ENCODE measurements at places on chromosomes 3 and 15.

DNA sequence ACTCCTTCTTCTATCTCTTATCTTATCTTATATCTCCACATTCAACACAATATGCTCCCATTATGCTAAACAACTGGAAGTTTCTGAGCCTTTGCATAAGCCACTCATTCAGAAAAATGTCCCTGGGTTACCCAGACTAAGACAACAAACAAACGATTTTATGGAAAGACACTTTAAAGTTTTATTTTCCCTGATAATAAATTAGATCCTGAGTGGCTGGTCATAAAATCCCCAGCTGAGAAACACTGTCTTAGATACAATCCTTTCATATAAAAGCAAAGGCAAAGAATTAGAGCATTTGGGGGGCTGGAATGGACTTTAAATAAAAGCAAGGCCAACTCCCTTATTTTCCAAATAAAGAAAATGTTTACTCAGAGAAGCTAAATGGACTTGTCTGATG lies 322.3 kb downstream of the GBE1 start:
- DNase-seq, result no peak

DNA sequence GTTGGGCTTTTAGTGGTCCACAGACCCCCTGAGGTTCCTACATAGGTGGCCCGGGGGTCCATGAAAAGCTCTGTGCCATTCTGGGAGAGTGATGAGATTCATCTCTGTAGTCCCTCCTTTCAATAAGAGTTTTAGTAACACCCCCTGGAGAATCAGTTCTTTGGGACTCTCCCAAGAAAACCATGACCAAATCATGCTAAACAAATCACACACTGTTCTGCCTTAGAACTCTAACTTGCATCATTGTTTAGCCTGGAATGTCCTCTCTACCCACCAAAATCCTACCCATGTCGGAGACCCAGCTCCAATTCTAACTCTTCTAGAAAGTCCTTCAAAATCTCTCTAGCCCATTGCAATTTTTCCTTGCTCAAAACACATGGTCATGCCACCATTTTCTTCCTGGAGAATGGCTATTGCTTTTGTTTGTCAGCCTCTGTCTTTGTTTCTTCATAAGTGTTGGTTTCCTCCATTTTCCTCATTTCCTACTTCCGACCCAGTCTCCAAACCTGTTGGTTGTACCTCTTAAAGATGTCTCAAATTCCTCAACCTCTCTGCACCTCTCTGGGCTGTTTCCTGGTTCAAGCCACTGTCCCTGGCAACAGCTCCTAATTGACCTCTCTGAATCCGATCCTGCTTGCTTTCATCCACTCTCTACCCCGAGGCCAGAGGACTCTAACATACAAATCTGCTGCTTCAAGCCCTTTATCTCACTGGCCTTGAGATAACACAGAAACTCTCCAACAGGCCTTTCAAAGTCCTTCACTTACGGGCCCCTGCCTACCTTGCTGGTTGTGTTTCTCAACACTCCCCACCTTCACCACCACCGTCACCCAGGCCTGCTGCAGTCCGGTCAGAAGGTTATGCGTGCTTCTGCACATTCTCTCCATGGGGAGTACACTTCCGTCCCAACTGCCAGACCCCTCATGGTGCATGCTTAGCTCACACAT lies 23.7 kb downstream of the CYP19A1 start:
- no peak for DNase-seq

- DNase-seq, result no peak
Observed at GRCh38 chr3:142394921-142395622, 52.8 kb downstream of the XRN1 start.

GRCh38 chr3:149180057-149180573 lies 41.5 kb downstream of the CP start:
- peak; percentile 70 for DNase-seq

DNA sequence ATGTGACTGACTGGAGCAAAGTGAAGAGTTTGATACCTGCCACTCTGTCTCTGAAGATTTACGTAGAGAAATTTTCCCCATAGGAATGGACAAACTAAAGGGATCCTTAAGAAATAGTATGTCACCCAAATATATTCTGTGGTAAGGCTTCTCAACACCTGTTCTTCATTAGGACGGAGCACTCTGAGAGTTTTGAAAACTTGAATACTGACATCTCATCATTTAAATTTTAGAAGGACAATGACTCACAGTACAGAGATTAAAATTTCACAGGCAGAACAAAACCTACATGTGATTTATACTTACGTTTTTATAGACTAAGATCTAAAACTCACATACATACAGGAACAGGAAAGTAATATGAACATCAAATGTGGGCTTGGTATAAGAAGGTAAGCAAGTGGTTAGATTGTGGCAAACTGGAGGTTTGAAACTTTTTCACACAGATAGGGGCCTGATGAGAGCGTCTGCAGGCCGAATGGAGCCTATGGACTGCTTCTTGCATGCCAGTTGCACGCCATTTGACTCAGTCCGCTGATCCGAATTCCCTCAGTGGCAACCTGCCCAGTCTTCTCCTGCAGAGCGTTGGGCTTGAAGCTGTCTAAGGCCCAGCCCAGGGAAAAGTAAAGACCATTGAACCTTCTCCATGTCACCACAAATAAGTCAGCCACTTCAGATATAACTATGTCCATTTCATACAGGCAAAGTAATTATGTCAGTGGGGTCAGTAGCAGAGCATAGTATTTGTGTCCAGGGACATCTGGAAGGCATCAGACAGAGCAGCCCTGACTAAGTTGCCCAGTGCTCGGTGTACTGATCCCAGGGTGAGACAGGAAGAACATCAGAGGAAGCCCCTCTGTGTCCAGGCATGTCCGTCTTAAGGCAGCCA lies 45.7 kb downstream of the ZBTB38 start:
- peak; percentile 71 for DNase-seq

- peak; percentile 43 for DNase-seq
Observed at GRCh38 chr15:75452865-75453702, 1.6 kb upstream of the SIN3A start.

- no peak for DNase-seq
Observed at GRCh38 chr3:157056035-157056434, 103.9 kb downstream of the CCNL1 start.

GRCh38 chr3:120062474-120062873 lies 31.8 kb downstream of the GSK3B start:
- peak; percentile 20 for DNase-seq

DNA sequence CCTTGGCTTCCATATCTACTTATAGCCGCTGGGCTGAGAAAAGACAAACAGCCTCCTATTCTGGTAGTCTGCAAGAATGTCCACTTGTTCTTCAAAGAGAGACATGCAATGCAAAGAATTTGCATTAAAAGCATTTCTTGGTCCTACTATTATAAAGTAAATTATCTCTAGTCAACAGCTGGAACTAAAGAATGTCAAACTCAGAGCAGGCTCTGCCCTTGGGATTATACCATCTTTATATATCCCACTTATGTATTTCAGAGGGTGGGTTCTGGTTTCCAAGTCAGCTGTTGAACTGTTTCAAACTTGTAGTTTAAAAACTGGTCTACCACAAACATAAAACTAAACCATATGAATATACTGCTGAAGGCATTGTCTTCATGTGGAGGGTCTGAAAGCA lies 7.0 kb upstream of the ACTC1 start:
- DNase-seq, result no peak

GRCh38 chr15:96052572-96053030 lies 277.9 kb upstream of the NR2F2 start:
- DNase-seq, result no peak

DNA sequence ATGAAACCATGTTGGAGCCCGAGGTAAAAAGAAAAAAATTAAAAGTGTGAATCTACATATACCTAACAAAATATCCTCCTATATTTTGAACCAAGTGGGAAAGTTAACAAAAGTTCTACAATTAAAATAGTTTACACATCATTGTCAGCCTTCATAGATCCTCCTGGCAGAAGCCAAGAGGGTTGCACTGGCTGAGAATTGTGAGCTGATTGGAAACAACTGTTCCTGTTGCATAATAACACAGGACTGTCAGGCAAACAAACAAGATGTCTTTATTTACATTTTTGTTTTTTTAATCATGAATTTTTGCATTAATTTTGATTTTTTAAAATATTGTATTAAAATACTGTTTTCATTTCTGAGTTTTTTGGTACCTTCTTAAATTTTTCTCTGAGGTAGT lies 215.2 kb upstream of the MME start:
- no peak for DNase-seq

DNA sequence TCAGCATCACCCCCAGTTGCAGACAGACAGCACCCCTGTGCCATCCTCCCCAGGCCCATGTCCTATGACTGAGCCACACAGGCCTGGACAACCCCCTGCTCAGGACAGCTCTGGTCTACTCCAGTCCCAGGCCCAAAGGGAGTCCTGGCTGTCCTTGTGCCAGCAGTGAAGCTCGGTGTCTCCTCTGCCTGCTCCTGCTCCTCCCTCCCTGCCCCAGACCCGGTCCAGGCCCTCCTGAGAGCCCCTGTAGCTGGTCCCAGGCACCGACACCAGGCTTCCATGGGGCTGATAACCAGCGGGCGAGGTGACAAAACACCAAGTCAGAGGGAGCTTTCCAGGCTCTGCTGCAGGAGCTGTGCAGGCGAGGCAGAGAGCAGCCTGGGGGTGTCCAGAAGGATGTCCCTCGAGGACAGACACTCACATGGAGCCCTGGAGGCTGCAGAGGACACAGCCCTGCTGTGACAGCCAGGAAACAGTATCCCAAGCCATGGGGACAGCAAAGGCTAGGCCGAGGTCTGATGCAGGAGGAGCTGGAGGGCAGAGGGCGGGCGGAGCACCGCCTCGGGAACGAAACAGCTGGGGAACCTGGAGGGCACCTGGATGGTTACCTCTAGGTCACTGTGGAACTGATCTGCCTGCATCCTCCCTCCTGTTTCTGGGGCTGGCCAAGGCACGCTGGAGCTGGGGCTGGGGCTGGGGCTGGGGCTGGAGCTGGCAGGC lies 103.8 kb upstream of the PRR20G start:
- DNase-seq, result no peak

DNA sequence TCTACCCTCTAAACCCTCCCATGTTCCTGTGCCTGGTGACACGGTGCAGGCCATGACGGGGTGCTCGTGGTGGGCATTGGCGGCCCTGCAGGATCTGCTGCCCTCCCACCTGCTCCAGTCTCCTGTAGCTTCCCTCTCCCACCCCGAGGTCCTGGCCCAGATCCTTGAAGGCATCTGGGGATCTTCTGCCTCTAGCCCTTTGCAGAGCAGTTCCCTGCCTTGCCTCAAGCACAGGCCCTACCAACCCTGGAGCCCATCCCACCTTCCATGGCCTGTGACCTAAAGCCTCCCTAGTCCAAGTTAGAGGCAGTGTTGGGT lies 27.5 kb upstream of the SEC13 start:
- no peak for DNase-seq

DNA sequence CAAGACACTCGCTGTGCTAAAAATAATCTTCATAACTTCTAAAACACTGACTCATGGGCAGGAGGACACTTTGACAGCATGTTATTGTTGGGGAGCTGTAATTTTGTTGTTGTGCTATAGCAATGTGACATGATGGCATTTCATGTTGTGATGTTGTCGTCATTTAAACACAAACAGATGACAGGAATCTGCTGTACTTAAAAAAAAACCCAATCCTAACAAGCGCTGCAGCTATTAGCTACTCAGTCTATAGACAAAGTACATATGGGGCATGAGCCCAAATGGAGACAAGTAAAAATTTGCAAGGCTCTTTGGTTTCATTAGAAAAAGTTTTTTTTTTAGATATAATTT lies 828 bp upstream of the ATOSA start:
- peak; percentile 43 for DNase-seq

DNA sequence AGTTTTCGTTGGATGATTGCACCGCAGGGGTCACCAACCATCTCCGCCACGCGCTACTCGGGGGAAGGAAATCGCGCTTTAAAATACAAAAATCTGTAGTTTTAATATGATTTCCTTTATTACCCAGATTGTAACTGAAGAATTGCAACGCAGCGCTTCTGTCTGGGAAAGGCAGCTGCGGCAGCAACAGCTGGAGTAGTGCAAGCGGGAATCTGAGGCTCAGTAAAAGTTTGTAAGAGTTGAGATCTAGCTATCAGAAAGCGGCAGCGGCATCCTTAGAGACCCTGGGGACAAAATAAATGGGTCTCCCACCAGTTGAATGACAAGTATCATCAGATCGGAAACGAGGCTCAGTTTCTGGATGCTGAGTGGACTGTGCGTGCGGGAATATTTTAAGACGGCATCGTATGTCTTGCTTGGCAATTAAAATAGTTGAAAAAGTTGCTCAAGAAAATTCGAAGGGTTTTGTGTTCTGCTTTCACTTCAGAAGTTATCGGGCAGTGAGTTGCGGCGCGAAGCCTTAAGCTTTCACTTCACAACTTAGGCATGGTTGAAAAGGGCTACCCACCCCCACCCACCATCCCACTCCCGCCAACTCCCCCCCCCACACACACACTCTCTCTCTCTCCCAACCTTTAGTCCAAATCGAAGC lies 2.7 kb downstream of the MECOM start:
- peak; percentile 30 for DNase-seq

- no peak for DNase-seq
Observed at GRCh38 chr3:192875971-192876565, 41.6 kb downstream of the MB21D2 start.

GRCh38 chr3:150005243-150006112 lies 34.8 kb upstream of the PFN2 start:
- peak; percentile 15 for DNase-seq

- no peak for DNase-seq
Observed at GRCh38 chr3:192253138-192253887, 474.0 kb downstream of the FGF12 start.

- no peak for DNase-seq
Observed at GRCh38 chr15:60259469-60259868, 138.3 kb downstream of the ANXA2 start.

GRCh38 chr3:196983186-196983585 lies 14.6 kb upstream of the PIGZ start:
- no peak for DNase-seq

DNA sequence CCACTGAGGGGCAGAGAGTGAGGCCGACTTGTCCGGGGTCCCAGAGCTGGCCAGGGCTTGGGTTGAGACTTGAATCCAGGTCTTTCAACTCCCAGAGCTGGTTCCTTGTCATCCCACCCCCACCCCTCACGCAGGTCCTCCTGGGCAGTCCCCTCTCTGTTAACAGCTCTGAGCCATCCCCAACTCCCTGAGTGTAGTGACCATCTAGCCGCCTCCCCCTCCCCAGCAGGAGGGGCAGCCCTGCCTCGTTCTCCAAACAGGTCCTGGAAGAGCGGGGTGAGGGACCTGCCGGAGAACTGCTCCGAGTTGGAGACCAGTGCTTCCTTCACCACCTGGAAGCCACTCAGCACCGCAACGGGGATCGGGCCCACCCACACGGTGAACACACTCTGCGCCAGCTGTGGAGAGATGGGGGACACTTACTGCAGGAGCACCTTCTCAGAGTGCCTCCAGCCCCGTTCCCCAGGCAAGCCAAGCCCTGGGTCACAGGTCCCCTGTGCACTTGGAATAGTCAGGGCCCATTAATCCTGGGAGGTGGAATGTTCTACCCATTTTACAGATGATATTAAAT lies 24.4 kb upstream of the PARL start:
- no peak for DNase-seq

DNA sequence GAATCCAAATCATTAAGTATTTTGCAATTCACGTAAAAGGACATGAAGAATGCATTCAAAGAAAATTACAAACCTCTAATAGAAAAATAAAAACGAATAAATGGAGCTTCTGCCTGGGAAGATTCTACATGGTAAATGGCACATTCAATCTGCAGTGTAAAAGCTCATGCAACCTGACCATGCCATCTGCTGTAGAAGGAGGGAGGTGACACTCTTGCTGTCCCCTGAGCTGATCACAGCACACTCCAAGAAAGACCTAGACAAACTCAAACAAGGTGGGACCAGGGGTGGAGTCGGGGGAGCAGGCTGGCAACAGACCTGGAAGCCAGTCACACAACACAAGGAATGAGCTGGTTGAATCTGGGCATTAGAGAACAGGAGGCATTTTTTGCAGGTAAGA lies 101.8 kb downstream of the BDH1 start:
- peak; percentile 51 for DNase-seq

All from lung microvascular endothelial cell (primary cell).